Kidney glomerular epithelial cell (primary cell): ENCODE measurements at places on chromosomes 7 and 10.

GRCh38 chr7:112929421-112929820 lies 139.2 kb upstream of the TMEM168 start:
- no peak for DNase-seq

GRCh38 chr10:67079126-67079525 lies 153.3 kb downstream of the LRRTM3 start:
- no peak for DNase-seq

DNA sequence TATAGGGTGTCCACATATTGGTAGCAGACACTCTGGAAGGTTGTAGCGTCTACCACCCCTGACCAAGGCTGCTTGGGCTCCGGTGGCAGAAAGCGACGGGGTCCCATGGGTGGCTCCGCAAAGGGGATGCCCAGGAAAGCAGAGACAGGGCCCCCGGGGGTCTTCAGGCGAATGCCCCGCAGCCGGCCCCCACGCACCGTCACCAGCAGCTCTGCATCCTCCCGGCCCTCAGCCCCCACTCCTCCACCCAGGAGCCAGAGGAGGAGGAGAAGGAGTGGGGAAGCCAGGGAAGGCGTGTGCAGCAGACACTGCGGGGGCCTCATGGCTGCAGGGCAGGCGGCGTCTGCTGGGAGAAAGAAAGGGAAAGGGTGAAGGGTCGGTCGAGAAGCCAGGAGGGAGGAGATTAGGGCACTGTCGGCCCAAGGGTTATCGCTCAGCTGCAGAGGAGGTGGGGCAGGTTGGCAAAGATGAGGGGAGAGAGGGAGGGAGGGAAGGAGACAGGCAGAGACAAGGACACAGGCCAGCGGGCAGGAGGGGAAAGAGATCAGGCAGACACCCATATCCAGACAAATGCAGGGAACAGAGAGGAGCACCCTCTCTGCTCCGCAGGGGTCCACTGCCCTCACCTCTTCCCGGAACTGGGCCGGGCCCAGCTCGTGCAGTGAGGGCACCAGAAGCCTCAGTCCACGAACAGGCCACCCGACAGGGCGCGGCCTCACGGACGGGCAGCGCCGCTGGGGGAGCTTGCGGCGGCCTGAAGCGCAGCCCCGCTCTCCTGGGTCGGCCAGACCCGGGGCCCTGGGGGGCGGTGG lies 1.6 kb downstream of the ACHE start:
- DNase-seq: no peak

DNA sequence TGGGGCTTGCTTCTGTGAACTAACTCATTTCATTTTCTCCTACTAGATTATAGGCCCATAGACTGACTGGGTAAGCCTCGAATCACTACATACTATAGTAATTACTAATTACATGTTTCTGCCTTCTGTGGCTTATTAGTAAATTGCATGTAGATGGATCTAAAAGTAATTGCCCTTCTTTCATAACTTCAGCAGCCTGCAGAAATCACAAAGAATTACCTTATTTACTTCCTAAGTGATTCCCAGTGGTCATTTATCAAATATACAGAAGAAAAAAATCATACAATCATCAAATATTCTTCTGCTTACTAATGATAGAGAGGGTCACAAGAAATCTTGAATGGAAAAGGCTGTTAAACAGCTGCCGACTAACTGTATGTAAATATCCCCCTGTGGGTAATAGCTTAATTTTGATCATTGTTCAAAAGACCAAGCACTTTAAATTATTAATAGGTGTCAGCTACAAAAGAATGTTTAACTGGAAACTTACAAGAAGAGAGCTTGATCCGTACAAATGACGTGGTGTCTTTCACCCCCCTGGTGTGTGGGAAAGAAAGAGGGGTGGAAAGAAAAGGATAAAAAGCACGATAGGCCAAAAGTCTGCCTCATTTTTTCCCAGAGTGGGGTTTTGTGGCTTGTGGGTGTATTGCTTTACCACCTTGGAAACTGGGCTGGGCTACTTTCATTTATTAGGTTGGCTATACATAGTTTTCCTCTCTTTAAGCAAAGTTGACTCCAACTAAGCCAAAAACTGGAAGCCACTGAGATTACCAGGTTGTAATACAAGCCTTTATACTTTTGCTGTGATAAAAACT lies 361.8 kb upstream of the ZMIZ1 start:
- no peak for DNase-seq

DNA sequence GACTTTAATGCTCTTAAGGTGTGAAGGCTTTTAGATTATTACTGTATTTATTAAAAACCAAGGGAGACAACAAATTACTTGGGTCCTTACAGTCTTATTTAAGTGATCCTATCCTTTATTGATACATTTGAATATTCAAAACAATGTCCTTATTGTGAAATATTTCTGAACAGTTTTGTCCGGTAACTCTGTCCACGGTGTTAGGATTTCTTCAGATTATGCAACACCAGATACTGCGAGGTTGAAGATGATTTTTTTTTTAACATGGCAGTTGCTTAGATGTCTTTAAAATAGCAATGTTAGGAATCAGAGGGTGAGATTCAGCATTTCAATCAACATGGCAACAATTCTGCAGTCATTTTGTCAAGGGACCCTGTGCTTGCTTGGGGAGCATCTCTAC lies 176.5 kb downstream of the CSTF2T start:
- DNase-seq: no peak

- DNase-seq: no peak
Observed at GRCh38 chr10:77673101-77673500, 35.5 kb upstream of the KCNMA1 start.

DNA sequence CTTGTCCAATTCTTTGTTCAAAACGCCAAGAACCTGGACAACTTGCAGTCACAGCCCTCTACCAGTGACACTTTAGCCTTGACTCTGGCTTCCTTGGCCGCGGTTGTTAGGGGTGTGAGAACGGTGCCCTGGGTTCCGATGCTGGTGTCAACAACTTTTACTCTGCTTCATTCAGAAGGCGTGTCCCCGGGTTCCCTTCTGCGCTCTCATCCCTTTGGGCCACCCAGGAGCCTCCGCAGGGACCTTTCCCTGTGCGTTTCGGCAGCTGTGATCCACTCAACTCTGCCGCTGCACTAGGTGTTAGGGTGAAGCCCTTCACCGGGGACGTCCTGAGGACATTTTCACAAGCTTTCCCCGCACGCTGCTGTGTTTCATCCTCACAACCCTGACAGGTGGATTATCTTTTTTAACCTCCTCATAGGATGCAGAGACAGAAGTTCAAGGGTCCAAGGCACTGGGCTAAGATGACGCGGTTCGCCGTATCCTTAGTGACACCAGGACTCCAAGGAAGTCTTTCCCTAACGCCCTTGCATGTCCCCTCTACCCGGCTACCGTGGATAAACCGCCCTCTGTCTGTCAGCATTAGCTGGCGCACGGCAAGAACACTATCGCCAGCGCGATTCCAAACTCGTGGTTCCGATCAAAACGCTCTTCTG lies 133.5 kb upstream of the SHH start:
- DNase-seq: no peak

DNA sequence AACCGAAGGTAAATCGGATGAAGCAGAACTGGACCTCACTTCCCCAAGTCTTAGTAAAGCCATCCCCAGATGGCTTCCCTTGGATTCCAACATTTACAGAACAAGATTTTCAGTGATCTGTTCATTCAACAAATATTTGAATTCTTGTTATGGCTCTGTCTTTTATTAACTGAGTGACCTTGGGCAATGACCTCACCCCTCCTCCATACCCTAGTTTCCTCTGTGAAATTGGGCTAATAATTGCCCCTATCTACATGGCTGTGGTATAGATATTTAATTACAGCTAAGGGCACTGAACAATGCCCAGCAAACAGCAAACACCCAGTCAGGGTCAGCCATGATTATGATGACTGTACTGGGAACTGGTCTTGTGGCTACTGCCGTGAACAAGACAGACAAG lies 19.1 kb downstream of the TECTB start:
- no peak for DNase-seq

DNA sequence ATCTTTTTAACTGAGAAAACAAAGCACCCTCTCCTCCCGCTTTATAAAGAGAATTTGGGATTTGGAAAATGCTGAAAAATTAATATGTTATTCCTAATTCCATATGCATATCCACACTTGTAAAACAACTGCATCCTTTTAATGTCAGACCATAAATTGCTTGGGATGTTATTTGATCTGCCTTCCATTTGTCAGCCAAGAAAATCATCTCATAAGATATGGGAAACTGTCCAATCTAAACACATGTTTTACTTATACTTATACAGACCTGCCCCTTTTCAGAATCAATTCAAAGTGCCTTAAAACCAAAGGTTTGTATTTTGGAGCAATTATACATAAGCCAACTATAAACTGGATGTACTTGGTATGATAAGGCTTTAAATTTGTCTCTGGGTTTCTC lies 595.5 kb upstream of the PFKP start:
- DNase-seq: no peak

DNA sequence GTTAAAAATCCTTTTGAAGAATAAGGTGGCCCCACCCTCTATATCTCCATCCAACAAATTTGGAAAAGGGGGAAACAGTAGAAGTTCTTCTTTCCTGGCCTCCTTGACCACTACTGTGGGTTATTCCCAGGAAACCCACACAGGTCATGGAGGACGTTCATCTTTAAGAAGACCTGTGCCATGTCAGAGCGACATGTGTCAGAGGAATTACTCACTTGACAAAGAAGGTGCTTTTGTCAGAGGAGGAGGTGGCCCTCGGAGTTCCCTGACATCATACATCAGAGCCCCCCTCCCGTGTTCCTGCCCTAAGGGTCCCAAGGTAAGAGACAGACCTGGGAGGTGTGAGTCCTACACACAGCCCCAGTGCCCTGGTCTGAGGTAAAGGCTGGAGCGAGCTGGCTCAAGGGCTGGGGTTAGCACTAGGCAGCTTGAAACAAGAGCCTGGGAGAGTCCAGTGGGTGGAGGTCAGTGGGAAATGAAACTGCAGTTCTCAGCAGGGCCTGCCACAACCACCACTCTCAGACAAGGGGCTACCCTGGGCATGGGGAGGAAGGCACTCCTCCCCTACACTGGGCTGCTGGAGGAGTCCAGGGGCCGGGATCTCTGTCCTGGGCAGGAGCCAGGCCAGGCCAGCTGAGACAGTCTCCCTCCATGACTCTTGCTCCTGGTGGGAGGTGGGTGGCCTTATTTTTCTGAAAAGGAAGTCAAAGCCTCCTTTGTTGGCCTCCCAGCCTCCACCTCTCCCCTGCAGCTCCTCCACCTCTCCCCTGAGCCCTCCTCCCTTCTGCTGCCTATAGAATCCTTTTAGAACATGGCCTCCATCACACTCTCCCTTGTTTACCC lies 21.8 kb upstream of the ZMIZ1 start:
- DNase-seq: no peak

- DNase-seq: no peak
Observed at GRCh38 chr7:131122394-131122793, 205.3 kb upstream of the MKLN1 start.

DNA sequence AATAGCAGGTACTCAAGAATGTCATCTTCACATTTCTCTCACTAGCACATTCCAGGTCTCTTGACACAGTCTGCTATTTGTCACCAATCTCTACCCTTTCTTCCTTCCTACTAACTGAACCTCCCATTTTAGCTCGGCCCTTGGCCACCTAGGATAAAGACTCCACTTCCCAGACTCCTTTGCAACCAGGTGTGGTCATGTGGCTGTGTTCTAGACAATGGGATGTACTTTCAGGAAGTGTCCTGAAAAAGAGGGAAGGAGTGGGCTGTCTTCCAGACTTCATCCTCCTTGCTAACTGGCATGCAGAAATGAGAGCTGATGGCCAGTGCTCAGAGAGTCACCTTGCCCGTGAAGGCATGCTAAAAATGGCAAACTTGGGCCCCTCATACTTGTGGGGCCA lies 139.2 kb downstream of the AMPH start:
- no peak for DNase-seq

DNA sequence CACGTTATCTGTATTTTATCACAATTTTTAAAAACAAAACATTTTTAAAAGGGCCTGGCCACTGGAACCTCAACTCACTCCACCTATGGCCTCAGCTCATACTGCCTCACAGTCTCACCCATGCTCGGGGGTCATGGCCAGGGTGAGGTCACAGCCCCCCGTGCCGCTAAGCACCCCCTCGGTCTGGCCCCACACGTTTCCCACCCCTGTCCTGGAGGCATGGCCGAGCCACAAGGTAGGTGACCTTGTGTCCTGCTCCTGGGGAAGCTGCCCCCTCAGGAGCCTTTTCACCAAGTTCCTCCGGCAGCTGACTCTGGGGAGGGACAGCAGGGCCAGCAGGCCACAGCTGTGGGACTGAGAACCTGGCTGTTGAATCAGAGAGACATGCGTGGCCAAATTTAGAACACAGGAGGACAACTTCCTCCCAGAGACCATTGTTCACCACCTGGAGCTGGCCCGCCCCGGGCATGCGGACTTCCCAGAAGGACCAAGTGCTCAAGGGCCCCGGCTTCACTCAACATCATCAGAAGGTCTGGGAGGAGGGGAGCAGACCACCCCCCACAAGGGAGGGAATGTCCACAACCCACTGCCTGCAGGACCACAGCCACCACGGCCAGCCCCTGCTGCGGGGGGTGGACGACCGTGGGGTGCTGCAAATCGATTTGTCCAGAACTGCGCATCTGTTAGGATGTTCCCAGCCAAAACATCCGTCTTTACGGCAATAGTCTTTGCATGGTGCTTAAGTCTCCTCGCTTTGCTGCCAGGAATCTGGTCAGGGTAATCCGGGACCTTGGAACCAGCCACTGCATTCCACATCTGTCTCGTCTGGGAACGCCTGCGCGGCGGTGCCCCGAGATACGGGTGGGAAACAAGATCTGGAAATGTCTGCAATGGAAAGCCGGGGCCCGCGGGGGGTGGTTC lies 48.6 kb upstream of the PDGFA start:
- no peak for DNase-seq

DNA sequence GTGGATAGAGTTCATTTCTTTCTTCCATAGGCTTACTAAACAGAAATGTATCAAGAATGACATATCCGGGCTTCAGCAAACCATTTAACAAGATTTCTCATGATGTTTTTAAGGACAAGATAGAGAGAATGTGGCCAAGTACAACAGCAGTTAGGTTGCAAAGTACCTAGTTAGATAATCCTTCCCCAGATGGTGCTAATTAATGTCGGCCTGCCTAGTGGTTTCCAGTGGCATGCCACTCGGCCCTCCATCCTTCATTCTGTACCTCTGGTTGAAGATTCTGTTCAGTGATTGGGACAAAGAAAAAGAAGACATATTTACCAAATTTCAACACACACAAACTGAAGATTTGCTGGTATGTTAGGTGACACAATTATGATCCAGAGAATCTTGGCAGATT lies 212.1 kb downstream of the MACC1 start:
- DNase-seq: no peak

- no peak for DNase-seq
Observed at GRCh38 chr7:105044449-105045070, 30.6 kb downstream of the KMT2E start.

- DNase-seq: peak; percentile 34
Observed at GRCh38 chr7:20021831-20022230, 195.4 kb downstream of the MACC1 start.

DNA sequence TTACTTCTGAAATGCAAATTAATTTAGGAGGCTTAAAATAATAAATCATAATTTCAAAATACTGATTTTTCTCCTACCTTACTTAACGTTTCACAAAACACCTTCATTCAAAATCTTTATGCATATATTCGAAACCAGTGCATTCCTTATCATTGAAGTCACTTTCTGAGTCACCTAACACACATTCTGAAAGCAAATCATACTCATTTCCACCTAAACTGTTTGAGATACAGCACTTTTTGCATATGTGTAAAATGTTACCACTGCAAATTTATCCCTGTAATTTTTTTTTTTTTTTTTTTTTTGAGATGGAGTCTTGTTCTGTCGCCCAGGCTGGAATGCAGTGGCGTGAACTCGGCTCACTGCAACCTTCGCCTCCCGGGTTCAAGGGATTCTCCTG lies 15.7 kb downstream of the PPP3CB start:
- peak; percentile 46 for DNase-seq

GRCh38 chr7:105934572-105935185 lies 28.4 kb upstream of the CDHR3 start:
- DNase-seq: peak; percentile 1
